ENCODE measurements at places on chromosomes 16 and 17.

- no peak for DNase-seq
These were observed 17.6 kb upstream of the NOL11 start for GRCh38 chr17:67700037-67700724.

DNA sequence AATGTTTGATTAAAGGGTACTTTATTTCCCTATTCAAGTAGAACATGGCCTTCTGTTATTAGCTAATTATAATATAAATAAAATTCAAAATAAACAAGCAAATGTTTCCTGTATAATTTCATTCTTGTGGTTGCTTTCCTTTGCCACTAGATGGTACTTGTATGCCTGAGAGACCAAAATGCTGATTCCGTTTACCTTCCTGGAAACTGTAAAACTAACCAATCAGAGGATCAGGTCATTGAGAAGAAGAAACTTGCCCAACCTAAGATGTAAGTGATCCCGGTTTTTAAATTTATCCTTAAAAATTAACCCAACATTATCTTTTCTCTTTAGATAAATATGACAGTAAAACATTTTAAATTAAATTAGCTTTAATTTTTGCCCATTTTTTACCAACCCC lies 8.1 kb upstream of the ABCA5 start:
- no peak for DNase-seq

DNA sequence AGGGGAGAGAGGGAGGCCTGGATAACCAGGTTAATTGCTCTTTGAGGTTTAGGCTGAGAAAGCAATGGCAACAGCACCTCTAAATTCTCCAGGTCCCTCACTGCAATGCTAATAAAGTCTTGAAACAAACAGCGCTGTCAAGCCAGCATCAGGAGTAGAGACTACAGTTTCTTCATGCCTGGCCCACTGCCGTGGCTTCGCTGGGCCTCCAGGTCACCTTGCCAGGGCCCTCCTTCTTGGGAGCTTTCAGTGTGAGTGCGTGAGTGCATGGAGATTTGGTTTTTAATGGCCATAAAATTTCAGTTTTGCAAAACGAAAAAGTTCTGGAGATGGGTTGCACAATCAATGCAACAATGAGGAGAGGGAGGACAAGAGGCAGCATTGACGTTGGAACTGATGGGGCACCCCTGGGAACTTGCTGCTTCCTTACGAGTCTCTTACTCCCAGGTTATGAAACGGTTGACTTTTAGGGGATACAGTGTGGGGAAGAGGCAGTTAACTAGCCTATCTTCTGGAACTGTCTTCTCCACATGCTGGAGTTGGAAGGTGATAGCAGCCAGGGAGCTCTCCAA lies 229.4 kb downstream of the XYLT1 start:
- DNase-seq, result no peak

DNA sequence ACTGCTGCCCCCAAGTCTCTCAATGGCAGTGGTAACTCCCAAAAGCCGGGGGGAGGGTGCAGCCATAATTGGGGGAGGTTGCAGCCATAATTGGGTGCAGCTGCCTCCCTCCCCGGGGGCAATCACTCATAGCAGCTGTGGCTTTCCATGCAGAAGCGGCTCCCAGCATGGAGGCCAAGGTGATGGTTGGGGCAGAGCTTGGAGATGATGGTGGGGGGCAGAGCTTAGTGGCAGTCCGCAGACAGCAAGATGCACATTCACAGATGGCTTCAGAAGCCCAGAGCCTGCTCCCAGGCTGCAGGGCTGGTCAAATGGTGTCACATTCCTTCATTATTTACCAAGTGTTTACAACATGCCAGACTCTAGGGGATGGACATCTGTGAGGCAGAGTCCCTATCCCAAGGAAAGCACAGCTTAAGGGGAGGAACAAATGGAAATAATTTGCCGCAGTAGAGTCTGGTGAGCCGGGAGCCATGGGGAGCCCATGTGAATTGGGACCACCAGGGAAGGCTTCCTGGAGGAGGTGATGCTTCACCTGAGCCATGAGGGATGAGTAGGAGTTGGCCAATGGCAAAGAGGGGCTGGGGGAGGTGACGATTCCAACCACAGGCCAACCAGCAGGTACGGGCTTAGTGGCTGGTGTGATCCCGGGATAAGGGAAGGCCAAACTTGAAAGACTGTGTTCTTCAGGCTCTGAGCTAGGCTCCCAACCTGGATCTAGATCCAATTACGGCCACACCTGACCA lies 8.1 kb downstream of the DOC2B start:
- no peak for DNase-seq

DNA sequence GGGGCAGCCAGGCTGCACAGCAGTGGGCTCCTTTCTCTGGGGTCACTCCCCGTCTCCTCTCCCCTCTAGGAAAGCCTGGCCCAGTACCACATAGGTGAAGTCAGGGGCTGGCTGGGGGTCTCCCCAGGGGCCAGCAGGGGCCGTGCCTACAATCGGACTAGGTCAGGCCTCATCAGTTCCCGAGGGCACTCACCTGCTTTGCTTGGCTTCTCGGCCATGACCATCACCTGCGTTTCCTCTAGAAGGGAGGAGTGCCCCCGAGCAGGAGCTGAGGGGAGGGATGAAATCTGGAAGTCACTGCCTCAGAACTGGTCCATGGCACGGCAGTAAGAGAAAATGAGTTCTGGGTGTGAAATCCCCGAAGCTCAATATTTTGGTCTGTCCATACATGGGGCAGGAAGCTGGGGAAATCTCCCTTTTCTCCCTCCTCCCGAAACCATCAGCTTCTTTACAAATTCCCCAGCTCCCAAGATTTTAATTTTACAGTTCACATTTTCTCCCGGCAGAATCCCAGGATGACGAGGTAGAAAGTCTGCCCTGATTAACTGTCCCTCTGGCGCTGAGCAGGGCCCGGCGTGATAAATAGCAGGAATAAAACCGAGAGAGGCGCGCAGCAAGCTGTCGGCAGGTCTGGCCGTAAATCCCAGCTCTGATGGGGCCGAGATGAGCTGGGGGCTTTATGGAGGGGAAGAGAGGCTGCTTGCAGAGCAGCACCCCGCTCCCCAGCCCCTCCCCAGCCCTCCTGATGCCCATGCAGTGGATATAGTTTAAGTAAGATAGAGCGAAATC lies 172.1 kb downstream of the RBFOX3 start:
- no peak for DNase-seq

DNA sequence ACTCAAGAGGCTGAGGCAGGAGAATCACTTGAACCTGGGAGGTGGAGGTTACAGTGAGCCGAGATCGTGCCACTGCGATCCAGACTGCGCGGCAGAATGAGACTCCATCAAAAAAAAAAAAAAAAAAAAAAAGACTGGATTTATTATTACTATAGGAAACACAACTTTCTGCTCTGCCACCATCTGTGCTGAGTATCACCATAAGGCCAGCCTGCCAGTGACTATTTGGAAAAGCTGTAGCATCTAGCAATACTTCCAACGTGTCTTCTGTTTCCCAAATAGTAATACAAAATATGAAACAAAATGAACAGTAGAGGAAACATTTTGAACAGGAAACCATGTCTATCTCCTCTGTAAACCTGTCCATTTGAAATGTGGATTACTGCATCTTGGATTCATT lies 43.6 kb upstream of the CRYM start:
- DNase-seq, result no peak

- DNase-seq, result no peak
These were observed 7.7 kb upstream of the PCTP start for GRCh38 chr17:55743103-55743679.

GRCh38 chr17:54982399-54982798 lies 13.8 kb downstream of the STXBP4 start:
- no peak for DNase-seq

DNA sequence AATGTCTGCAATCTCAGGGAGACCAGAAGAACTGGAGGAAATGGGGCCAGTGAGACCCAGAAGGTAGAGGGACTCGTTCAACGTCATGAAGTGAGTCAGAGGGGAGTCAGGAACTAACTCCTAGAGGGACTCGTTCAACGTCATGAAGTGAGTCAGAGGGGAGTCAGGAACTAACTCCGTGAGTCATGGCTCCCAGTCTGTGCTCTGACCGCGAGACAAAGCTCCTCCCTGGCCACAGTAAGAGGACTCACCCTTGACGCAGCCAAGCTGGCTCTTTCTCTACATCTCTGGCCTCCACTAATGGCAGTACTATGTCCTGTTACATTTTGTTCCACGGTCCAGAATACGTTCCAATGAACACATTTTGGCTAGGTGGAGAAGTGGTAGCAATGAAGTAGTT lies 902.5 kb downstream of the KCNJ2 start:
- no peak for DNase-seq

DNA sequence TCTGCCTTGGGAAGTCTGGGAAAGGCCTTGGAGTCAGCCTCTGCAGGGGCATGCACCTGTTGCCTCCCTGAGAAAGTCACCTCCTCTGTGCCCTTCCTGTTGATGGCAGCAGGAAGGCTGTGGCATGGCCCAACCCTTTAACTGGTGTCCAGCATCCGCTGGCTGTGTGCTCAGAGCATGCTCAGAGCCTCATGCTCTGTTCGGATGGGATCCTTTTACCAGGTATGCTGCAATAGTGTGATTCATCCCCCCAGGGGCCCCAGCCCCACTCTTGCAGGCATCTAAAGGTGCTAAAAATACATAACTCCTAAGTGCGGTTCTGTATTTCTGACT lies 24.9 kb downstream of the KLHL36 start:
- DNase-seq, result no peak

DNA sequence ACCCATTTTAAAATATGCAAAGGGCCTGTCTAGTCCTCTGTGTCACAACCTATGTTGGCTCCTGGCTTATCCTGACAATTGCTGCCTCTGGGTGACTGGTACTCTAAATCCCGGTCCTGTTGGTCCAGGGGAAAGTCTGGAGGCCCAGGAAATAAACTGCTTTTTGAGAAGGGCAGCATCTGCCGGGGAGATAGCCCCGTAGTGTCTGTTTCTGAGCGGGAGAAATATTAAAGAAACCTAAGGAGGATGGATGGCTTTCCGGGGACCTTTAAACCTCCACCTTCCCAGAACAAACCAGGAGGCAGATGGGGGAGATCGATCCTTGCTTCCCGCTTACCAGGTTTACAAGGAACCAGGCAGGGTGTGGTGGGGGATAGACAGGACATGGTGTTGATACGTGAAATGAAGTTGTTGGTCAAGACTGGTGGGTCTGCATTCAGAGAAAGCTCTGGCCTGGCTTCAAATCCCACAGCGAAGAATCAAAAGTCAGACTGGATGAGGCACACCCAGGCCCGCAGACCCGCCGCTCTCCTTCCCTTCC lies 3.8 kb downstream of the HOXB2 start:
- DNase-seq, result no peak

- no peak for DNase-seq
These were observed 44.6 kb downstream of the STH start for GRCh38 chr17:46043606-46044005.

GRCh38 chr17:78130437-78131101 lies at the start of gene TMC8:
Gene TMC8, plus strand, starts transcription at chr17:78130771. Its CDS starts 818 bp downstream, at chr17:78131589.
- DNase-seq, result no peak

DNA sequence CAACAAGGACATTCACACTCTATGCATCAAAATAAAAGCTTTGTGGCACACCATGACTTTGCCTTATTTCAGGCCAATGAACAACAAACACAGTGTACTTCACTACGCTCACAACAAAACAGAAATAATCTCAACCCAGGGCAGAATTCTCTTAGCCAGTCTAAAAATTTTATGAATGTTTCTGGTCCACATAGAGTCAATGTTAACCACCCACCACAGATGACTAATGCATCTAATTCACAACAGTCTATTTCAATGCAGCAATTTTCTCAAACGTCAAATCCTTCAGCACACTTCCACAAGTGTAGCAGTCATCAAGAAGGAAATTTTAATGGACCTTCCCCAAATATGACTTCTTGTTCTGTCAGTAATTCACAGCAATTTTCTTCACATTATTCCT lies 101.7 kb downstream of the CHD9 start:
- no peak for DNase-seq

- DNase-seq, result no peak
These were observed 3.5 kb upstream of the CDC6 start for GRCh38 chr17:40284085-40284713.

DNA sequence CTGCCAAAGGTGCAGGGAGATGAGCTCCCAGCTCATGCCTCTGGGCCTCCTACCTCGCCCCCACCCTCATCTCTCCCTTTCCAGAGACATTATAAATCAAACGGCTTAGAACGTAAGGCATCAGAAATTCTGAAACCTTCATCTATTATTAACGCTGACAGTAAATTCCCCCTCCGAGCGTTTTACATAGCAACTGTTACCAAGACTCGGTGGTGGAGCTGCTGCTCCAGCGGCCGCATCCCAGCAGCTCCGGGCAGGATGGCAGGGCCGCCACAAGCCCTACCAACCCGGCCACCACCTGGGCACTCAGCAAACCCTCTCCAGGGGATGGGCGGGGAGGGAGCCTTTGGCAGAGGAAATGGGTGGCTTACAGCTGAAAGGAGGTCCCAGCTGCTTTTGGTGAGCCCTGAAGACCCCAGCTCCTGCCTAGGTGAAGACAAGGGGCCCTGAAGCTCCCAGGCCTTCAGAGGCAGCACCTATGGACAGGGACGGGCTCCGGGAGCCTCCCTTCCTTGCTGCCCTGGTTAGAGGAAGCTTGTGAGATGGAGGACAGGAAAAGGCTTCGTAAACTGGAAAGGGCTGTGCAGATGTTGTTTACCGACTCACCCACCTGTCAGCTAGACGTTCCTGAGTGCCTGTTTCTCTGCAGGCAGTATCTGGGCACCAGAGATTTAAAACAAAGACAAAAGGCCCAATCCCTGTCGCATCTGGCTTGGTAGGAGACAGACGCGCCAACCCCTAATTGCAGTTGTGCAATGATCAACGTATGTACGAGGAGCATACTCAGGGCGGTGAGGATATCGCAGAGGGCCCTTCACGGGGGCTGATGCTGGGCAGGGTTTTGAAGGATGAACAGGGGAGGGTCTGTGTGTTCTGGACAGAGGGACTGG lies 76.9 kb downstream of the RAI1 start:
- DNase-seq, result no peak

- no peak for DNase-seq
These were observed 8.4 kb downstream of the GDE1 start for GRCh38 chr16:19513377-19514053.

DNA sequence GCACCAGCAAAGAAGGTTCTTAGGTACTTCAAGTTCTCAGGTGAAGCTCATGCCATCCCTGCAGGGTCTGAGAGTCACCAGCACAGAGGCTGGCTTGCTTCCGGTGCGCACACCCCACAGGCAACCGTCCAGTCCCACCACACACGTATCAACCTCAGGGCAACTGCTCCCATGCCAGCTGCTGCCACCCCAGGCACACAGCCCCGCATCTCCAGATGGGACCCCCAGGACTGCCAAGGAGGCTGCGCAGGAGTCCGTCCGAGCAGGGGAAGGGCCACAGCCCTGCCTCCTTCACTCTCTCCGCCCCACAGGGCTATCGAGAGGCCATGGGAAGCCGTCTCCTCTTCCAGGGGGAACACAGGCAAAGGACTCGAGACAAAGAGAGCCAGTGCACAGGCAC lies 13.3 kb downstream of the KIFC3 start:
- DNase-seq, result no peak

GRCh38 chr16:30031477-30031918 lies 427 bp upstream of the TLCD3B start:
- no peak for DNase-seq

DNA sequence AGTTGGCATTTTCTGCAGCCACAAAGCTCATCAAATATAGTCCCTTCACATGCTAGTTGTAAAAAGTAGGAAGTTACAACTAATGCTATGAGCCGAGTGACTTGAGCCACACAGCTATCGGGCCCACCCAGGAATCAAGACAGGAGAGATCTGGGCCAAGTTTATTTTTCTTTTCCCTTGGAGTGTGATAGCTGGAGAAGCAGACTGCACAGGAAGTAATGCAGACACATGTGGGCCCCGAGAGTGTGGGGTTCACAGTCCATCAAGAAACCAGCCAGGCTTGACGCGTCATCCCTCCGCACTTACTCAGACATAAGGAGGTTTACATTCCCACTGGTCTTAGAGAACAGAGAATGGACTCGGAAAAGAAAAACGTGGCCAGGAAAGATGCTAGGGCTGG lies 403.1 kb upstream of the CDH11 start:
- DNase-seq, result no peak

- DNase-seq, result no peak
These were observed 8.2 kb upstream of the KLHL36 start for GRCh38 chr16:84640145-84640544.

Measured in stimulated activated CD4-positive, alpha-beta T cell treated with anti-CD3 and anti-CD28 coated beads, Interleukin-1b, Interleukin-23, amount 100 ng/mL, for 1 hour (primary cell).